ENCODE measurements at places on chromosomes 6 and 20.
A peak's percentile ranks its signal among the peaks of the same experiment; 100 is the strongest.

GRCh38 chr6:41271901-41272395 is 14.5 kb downstream of the TREM1 start:
- DNase-seq = peak; percentile 27

DNA sequence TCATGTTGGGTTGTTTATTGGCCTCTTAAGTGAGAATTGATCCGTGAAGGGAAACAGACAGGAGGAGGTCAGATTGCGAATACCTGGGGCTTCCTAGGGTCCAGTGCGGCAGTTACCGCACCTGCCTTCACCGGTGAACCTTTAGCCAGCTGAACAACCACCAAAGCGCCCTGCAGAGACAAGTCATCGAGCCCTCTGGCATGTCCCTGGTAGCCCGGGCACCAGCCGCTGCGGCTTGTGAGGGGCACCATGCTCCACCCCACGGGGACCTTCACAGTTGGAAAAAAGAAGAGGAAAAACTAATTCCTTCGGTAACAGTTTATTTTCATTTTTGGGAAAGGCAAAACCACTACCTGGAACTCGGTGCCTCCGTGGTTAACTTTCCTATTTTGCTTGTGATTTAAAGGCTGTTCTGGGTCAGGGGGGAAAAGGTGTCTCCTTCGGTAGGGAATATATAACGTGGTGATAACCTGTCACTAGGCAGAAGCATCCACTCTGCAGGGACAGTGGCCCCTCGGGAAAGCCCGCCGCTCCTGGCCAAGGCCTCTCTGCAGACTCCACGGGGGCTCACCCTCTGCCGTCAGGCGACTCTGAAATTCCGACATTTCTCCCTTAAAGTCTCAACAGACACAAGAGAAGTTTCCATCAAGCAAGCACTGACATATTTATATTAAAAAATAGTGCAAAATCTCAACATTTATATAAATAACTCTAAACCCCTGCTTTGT is 30.7 kb upstream of the ZBP1 start:
- peak; percentile 12 for DNase-seq

GRCh38 chr20:48813930-48814546 is 13.8 kb downstream of the PREX1 start:
- no peak for DNase-seq

DNA sequence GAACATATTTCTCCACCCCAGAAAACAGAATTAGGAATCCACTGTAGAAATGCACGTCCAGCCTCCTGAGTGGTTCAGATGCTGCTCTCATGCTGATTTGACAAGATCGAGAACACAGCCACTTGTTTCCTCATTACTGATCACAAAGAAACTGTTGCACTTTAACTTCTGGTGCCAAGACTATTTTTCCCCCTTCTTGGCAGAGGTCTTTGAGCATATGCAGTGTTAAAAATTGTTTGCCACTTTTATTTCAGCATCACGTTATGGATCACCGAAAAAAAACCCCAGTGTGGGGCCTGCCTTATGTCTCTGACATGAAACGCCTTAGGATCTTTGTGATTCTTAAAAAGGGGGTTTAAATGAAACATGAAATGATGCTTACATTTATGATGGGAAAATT is 1066.9 kb downstream of the KIF16B start:
- no peak for DNase-seq

GRCh38 chr6:158869826-158870648 is 50.9 kb upstream of the EZR start:
- peak; percentile 96 for DNase-seq

DNA sequence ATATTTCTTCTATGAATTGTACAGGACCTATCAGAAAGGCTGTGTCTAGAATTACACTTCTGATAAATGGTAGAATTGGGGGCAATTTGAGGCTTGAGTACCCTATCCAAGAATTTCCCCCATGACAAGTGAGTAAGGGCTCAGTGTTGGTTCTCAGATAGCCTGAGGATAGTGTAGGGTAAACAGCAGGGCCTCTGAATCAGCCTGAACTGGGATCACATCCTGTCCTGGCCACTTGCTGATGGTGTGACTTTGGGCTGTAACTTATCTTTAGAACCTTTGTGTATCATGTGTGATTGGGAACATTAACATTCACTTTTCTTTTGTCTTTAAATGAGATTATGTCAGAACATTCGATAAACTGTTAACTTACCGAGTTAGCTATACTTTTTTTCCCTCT is 151.0 kb downstream of the CLIC5 start:
- no peak for DNase-seq
